Hindlimb muscle (tissue), 1 donor: ENCODE measurements at places on chromosomes 6 and 20. TPM values are rescaled to one million over a fixed set of nuclear protein-coding genes. Genes with fewer than 3 reads are reported as not detected.

Gene WFDC5
- polyA plus RNA-seq = not detected

Gene ECI2
- polyA plus RNA-seq = 40.7 TPM

Gene DPPA5
- not detected for polyA plus RNA-seq

Gene ME1
- polyA plus RNA-seq = 1.2 TPM
